Activated naive CD4-positive, alpha-beta T cell treated with anti-CD3 and anti-CD28 coated beads for 36 hours (primary cell): ENCODE measurements at places on chromosomes 4 and X. TPM values are rescaled to one million over a fixed set of nuclear protein-coding genes. Genes with fewer than 3 reads are reported as not detected.

MGARP gene
- total RNA-seq: not detected

BRS3 gene
- not detected for total RNA-seq

DNA sequence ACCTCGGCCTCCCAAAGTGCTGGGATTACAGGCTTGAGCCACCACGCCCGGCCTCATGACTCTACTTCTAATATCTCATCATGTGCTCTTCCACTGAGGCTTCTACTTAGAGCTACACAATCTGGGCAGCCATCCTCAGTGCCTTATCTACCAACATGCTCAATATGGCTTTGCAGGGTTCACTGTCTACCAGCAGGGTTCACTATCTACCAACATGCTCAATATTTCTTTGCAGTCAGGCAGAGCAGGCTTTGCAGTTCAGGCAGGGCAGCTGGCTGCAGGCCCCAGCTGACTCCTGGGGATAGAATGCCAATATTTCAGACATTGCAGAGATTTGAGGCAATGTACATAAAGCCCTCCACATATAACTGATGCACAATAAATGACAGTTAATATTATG is 47.5 kb downstream of the PKD2 start:
- no peaks in the 10 kb centered on the region for H3K36me3 ChIP-seq
- no peaks in the 10 kb centered on the region for H3K4me1 ChIP-seq
- no peak overlapping the region for H3K27ac ChIP-seq
- H3K27me3 ChIP-seq: no peaks in the 10 kb centered on the region
- DNase-seq: peak; percentile 16

- no peaks in the 10 kb centered on the region for H3K27me3 ChIP-seq
- no peaks in the 10 kb centered on the region for H3K4me1 ChIP-seq
- DNase-seq: no peak
- H3K27ac ChIP-seq: no peak overlapping the region
Observed at GRCh38 chrX:153527208-153527607, 9.8 kb downstream of the ATP2B3 start.

- no peak overlapping the region for H3K27ac ChIP-seq
- H3K4me1 ChIP-seq: no peaks in the 10 kb centered on the region
- H3K36me3 ChIP-seq: peaks cover 22% of the 10 kb centered on the region
- no peak for DNase-seq
- no peak overlapping the region for H3K4me3 ChIP-seq
Observed at GRCh38 chr4:52869196-52869595, 7.1 kb downstream of the RASL11B start.

- H3K36me3 ChIP-seq: no peaks in the 10 kb centered on the region
- no peak overlapping the region for H3K27ac ChIP-seq
- DNase-seq: no peak
- no peak overlapping the region for H3K4me3 ChIP-seq
- no peaks in the 10 kb centered on the region for H3K4me1 ChIP-seq
- H3K27me3 ChIP-seq: no peaks in the 10 kb centered on the region
Observed at GRCh38 chr4:182265881-182266280, 22.7 kb downstream of the TENM3 start.

DNA sequence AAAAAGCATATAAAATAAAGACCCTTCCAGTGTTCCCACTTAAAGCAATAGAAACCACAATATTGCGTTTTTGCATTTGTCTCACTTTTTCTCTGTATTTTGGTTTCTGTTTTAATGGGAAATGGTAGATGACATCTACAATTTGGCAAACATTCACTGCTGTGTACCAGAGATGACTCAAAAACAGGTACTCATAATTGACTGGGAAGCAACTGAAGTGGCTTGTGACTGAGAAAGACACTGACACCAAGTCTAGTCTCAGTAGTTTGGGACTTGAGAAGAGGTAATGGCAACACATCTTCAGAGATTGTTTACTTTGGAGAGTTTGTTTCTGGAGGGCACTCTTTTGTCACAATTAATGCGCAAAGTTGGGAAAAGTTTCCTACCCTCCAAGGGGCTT is 42.0 kb downstream of the AREG start:
- peaks cover 5% of the 10 kb centered on the region for H3K27me3 ChIP-seq
- H3K4me3 ChIP-seq: no peak overlapping the region
- no peaks in the 10 kb centered on the region for H3K36me3 ChIP-seq
- DNase-seq: no peak
- peaks cover 2% of the 10 kb centered on the region for H3K4me1 ChIP-seq

DNA sequence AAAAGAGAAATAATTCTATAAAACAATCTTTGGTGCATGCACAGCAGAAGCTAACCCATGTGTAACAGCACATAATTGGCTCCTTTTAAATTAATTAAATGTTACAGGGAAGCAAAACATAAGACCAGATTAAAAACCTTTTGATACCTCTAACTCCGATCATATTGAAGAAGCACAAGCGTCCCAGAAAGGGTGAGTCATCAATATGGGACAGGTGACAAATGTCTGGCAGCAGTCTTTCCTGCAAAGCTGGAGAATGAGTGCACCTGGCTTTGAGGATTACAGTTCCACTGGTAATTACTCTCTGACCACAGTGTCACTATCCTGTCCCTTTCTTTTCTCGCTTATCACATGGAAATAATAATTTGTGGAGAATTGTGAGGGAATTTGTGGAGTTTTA is 94.6 kb downstream of the FAM9B start:
- H3K4me1 ChIP-seq: no peaks in the 10 kb centered on the region
- no peaks in the 10 kb centered on the region for H3K27me3 ChIP-seq
- H3K27ac ChIP-seq: no peak overlapping the region

GRCh38 chrX:39950018-39950688 is 147.6 kb downstream of the BCOR start:
- H3K36me3 ChIP-seq: no peaks in the 10 kb centered on the region
- no peak overlapping the region for H3K27ac ChIP-seq
- H3K4me1 ChIP-seq: peaks cover 10% of the 10 kb centered on the region
- no peak for DNase-seq
- H3K27me3 ChIP-seq: no peaks in the 10 kb centered on the region
- no peak overlapping the region for H3K4me3 ChIP-seq

GRCh38 chr4:11748164-11748872 is 319.6 kb upstream of the HS3ST1 start:
- DNase-seq: no peak
- H3K36me3 ChIP-seq: peaks cover 2% of the 10 kb centered on the region
- H3K27me3 ChIP-seq: peaks cover 22% of the 10 kb centered on the region
- H3K27ac ChIP-seq: no peak overlapping the region
- no peak overlapping the region for H3K4me3 ChIP-seq
- no peaks in the 10 kb centered on the region for H3K4me1 ChIP-seq
